ENCODE measurements at places on chromosomes 7 and 10. TPM values are rescaled to one million over a fixed set of nuclear protein-coding genes. Genes with fewer than 3 reads are reported as not detected.

IFRD1 gene
- 37.6 TPM for polyA plus RNA-seq

TLX1 gene
- polyA plus RNA-seq: 0.13 TPM

GPER1 gene
- 5.0 TPM for polyA plus RNA-seq

RAPGEF5 gene
- polyA plus RNA-seq: 8.4 TPM

EIF5AL1 gene
- polyA plus RNA-seq: 0.36 TPM

LRRC61 gene
- polyA plus RNA-seq: 2.6 TPM

ARHGAP19 gene
- polyA plus RNA-seq: 1.8 TPM

DNA sequence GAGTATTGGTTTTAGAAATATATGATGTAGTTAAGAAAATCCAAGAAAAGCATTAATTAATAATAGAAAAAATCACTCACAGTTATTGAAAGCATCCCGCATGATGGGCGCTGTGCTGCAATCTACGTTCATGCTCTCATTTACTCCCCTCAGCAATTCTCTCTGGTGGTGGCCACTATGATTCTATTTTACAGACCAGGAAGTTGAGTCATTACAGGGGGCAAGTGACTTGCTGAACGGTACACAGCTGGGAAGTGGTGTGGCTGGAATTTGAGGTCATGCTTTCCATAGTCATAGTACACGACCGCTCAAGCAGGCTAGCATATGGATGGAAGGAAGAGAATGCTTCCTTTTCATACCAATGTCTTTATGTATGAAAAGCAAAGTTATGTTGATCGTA is 117.4 kb downstream of the TES start:
- DNase-seq: no peak
- H3K36me3 ChIP-seq: no peaks in the 10 kb centered on the region

DNA sequence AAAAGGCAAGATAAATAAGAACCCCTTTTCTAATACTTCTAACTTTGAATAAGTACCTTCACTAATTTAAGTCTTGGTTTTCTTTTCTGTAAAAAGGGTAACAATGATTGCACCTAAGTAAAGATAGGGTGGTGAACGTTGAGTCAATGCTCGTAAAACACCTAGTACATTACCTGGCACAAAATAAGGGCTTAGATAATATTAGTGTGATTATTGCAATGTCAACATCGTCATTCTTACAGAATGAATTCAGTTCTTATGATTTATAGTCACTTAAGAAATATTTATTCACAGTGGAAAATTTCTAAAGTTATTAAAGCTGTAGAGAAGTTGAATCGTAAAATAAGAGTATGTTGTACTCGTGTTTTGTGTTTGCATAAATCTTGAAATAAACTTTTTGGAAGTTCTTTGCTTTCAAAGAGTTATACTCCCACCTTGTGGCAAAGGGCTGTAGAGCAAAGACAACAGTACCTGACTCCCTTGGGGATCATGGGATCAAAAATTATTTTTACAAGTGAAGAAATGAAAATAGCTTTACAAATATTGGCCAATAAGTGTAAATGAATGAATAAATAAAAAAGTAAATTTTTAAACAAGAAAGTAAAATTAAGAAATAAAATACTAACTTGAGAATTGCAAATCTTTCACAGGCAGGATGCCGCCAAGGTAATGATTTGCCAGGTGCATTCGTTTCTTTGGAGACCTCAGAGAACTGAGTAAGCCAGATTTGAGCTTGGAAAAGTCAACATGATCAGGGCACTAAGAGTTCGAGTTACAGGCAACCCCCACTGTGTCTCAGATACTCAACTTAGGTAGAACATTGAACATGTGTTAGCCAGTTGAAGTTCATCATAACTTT is 285.8 kb upstream of the CACNA2D1 start:
- H3K27ac ChIP-seq: no peak overlapping the region
- H3K4me1 ChIP-seq: no peaks in the 10 kb centered on the region
- no peak overlapping the region for H3K4me3 ChIP-seq
- no peak for DNase-seq
- H3K27me3 ChIP-seq: no peaks in the 10 kb centered on the region

DNA sequence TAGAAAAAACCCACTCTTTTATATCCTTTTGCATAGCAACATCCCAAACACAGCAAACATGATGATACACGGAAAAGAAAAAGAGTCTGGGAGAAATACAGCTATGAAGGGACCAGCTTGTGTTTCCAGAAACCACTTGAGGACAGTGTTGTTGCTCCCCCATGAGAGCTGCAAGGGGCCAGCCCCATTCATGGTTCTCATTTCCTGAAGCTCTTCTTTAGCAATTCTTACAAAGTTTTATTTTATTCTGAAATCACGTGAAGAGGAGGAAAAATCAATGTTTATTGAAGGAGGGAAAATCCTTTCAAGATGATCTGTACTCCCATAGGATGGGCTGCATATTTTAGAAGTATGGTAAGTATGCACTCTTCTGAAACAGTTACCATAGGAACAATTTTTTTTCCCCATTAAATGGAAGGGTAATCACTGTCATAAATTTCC is 17.5 kb upstream of the PRTFDC1 start:
- no peaks in the 10 kb centered on the region for H3K27me3 ChIP-seq
- no peaks in the 10 kb centered on the region for H3K36me3 ChIP-seq
- no peaks in the 10 kb centered on the region for H3K4me1 ChIP-seq

GRCh38 chr10:5411941-5412276 is 448 bp upstream of the NET1 start:
- no peak overlapping the region for H3K4me3 ChIP-seq
- H3K27me3 ChIP-seq: no peaks in the 10 kb centered on the region
- no peaks in the 10 kb centered on the region for H3K36me3 ChIP-seq

GRCh38 chr7:44284216-44284615 is 41.2 kb downstream of the CAMK2B start:
- H3K4me1 ChIP-seq: no peaks in the 10 kb centered on the region
- peak; percentile 26 for DNase-seq
- no peaks in the 10 kb centered on the region for H3K27me3 ChIP-seq

DNA sequence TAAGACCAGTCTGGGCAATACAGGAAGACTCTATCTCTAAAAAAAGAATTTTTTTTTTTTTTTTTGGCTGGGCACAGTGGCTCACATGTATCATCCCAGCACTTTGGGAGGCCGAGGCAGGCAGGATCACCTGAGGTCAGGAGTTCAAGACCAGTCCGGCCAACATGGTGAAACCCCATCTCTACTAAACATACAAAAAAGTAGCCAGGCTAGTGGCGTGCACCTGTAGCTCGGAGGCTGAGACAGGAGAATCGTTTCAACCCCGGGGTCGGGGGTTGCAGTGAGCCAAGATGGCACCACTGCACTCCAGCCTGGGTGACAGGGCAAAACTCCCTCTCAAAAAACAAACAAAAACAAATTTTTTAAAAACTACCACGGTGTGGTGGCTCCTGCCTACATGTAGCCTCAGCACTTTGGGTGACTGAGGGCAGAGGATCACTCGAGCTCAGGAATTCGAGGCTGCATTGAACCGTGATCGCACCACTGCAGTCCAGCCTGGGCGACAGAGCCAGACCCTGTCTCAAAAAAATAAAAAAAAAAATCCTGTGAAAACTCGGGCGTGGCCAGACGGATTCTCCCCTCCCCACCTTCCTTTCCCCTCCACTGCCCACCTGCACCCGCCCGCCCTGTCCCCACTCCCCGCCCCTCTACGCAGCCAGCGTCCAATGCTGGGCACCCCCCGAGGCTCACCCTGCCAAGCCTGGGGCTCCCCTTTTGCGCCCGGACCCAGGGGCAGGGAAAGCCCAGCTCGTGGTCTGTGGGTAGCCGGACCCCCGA is 745 bp upstream of the ORAI2 start:
- H3K27me3 ChIP-seq: no peaks in the 10 kb centered on the region
- no peaks in the 10 kb centered on the region for H3K36me3 ChIP-seq
- no peaks in the 10 kb centered on the region for H3K4me1 ChIP-seq
- H3K27ac ChIP-seq: no peak overlapping the region
- peak overlapping the region; percentile 73 for H3K4me3 ChIP-seq

GRCh38 chr10:59771162-59771807 is 18.0 kb upstream of the MRLN start:
- H3K4me1 ChIP-seq: no peaks in the 10 kb centered on the region
- H3K27me3 ChIP-seq: no peaks in the 10 kb centered on the region
- no peaks in the 10 kb centered on the region for H3K36me3 ChIP-seq
- H3K27ac ChIP-seq: no peak overlapping the region
- DNase-seq: no peak

DNA sequence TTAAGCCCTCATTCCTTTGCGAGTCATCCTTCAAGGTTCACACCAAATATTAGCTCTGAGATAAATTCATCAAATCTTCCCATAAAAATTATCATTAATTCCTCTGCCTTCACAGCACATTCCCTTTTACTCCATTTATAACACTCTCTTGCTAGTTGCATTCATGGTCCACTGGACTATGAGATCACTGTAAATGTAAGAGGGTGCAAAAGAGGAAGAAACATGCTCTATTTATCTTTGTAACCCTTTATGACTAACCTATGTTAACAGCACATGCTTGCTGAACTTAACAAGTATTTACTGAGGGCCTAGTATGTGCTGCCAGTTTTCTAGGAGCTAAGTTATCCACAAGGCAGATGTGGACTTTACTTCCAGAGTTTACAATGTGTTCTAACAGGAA is 86.7 kb upstream of the TMEM168 start:
- no peaks in the 10 kb centered on the region for H3K27me3 ChIP-seq

DNA sequence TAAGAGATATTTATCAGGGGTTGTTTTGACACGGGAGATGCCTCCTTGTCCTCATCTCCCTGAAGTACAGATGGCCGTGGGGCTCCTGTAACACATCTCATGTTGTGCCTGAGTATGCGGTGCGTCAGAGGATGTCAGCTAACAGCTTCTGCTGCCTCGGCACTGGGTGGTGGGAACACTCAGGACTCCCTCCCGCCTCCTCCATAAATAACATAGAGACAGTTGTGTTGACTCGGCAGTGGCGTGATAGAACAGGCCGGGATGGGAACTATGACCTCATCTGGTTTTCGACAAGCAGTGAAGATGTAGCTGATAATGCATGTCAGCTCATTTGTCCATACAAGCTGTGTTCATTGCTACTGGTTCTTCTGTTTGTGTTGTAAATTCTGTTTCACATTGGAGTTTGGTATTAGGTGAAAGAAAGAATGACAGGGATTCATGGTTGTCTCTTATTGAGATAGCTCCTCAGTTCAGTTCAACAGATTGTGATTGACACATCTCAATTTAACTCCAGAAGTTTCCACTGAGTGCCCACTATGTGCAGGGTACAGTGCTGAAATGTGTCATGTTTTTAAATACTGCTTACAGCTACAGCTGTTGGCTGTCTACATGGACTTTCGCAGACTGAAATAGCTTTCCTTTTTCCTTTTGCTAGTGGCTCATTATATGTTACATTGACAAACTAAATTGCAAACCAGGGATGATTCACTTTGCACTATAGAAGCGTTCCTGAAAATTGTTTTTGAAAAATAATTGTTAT is 87.4 kb downstream of the CHN2 start:
- no peaks in the 10 kb centered on the region for H3K27me3 ChIP-seq
- peak; percentile 64 for DNase-seq
- no peaks in the 10 kb centered on the region for H3K4me1 ChIP-seq
- H3K36me3 ChIP-seq: no peaks in the 10 kb centered on the region
- no peak overlapping the region for H3K4me3 ChIP-seq
- no peak overlapping the region for H3K27ac ChIP-seq

DNA sequence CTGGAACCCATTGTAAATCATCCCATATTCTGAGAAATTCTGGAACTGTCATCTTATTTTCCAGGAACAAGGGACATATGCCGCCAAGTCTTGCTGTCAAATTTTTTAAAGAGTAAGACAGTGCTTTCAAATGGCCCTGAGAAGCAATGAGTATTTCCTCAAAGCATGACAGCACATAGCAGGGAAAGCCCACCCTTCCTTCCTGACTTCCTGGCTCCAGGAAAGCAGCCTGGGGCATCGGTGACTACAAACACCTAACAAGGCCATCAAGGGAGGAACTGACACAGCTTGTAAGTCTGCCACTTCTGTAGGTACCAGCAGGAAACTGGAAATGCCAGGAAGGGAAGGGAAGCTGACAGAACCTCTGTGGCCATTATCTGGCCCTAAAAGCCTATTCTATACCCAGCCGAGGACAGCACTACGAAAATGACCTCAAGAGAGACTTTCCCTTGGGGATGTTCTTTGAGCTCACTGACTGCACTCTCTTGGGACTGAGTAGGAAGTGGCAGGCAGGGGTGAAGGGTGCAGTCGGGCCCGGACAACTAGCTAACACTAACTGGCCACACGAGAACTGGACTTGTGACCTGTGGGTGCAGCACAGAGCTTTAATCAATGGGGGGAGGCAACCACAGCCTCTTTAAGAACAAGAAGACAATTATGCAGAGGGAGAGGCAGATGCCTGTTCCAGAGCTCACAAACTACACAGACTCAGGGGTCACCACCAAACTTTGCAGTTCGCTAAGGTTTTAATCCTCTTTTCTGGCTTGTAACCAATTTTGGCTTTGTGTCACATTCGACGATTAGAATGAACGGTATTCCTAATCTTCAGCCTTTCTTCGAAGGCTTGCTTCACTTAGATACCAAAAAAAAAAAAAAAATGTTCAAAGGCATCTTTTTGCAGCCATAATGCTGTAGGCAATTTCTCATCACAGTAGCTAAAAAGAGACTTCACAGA is 52.0 kb downstream of the GRB10 start:
- H3K27ac ChIP-seq: peak overlapping the region; percentile 10
- H3K4me1 ChIP-seq: peaks cover 9% of the 10 kb centered on the region
- peak; percentile 67 for DNase-seq
- no peak overlapping the region for H3K4me3 ChIP-seq
- H3K36me3 ChIP-seq: no peaks in the 10 kb centered on the region
- no peaks in the 10 kb centered on the region for H3K27me3 ChIP-seq

GRCh38 chr7:66380272-66380888 is 175.2 kb downstream of the TPST1 start:
- H3K36me3 ChIP-seq: no peaks in the 10 kb centered on the region
- H3K4me1 ChIP-seq: no peaks in the 10 kb centered on the region
- no peak overlapping the region for H3K27ac ChIP-seq
- DNase-seq: no peak

DNA sequence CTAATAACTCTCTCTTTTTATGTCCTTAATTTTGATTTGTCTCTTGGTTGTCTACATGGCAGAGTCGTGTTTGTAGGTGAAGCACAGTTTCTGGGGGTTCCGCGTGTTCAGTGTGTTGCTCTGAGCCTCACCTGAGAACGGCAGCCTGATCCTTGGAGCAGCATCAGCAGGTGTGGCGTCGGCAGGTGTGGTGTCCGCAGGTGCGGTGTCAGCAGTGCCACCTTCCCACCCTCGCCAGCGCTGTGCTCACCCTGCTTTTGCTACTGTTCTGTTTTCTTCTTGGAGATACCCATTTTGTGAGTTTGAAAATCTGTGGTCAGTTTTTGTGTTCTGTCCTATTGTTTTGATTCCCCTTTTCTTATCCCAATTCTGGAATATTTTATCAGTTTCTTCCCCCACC is 406.6 kb downstream of the GLRX3 start:
- no peaks in the 10 kb centered on the region for H3K4me1 ChIP-seq
- no peak overlapping the region for H3K27ac ChIP-seq
- no peak overlapping the region for H3K4me3 ChIP-seq
- DNase-seq: no peak
- no peaks in the 10 kb centered on the region for H3K27me3 ChIP-seq
